ENCODE measurements at places on chromosomes 5 and 9. TPM values are rescaled to one million over a fixed set of nuclear protein-coding genes. Genes with fewer than 3 reads are reported as not detected.

DNA sequence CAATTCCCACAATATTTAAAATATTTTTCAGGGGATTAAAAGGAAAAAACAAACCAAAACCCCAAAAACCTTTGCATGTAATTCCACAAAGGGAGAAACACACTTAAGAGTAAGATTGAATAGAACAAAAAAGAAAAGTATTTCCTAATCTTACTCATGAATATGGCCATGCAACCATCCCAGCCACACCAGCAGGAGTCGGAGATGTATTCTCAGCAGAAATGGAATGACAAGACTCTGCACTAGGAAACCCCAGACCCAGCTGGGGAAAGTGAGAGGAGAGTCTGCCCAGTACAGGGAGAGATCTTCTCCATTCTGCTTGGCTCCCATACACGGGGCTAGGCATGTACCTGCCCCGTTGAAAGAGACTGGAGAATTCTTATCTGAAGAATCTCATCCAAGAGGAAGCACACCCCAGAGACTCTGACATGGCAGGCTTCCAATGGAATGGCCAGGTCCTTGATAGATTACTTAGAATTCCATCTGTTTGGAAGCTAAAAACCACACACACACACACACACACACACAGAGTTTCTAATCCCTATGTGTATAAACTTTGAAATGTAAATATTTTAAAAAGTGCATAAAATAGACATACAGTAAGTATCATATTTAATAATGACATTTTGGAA, 118.8 kb downstream of the GADD45G start:
- DNase-seq = no peak

- no peak for DNase-seq
Observed at GRCh38 chr5:102927007-102927406, 171.9 kb downstream of the PAM start.

DNA sequence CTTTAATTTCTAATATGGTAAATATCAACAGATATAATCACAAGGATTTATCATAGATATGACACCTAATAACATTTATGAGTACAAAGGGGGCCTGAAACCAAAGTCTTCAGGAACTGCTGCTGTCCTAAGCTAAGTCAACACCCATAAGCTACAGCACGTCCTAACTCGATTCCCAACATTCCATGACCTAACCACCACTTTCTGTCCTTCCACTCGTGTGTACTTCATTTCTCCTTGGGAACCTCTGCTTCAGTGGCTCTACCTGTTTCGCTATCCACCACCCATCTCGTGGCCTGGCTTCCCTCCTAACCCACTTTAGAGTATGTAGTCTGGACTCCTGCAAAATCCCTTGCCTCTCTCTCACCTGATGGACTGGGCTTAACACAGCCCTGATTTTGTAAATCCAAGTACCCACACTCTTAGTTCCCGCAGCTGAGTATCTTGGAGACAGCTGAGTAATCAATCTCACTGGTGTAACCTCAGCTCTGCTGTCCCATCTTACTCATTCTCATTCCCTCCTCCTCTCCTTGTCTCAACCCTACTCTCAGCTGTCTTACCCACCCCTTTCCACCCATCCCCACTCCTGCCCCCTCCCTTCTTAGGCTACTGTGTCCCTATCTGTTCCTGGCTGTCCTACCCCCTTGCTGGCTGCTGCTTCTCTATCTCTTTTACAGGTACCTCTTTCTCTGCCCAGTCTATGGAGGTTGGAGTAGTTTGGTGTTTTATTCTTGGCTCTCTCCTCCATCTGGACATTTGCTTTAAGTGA, 101.8 kb downstream of the MAST4 start:
- DNase-seq = no peak

DNA sequence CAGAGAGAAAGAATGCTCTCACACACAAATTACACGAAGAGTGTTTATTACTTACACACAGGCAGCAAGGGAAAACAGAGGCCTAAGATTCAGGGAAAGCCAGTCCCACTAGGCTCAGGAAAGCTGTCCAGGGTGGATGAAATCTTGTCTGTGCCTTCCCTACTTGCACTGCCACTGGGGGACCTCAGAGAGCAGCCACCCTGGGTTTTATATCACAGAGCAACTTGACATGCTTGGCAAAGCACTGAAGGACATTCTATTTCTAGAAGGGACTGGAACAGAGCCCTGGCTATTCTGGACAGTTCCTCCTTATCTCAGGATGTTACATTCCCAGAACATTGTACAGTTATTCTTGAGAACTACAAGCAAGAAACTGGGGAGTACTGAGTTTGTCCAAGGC, 7.5 kb upstream of the PRSS3 start:
- DNase-seq = no peak

DNA sequence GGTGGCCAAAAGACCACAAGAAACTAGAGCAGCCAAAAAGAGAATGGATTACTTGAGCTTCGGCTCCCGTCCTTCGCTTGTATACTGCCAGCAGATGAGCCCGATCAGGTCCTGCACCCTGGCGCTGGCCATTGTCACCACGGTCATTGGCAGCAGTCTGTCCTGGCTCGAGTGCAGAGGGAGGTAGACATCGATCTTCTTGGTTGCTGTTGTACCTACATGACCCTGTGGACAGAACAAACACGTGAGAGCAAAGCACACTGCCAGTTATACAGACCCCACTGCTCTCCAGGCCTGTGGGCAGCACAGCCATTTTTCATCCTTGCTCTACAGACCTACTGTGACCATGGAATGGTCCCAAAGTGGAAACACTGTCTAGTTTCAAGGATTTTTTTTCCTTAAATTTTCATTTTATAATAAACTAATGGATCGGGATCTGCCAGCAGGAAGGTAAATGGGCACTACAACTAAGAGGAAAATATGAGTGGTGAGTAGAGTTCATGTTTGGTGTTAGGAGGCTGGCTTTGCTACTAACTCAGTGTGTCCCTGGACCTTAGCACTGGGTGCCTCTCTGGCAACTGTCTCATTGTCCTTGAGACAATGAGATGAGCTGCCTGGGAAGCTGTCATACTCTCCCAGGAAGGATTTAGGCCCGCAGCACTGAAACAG, 121.4 kb downstream of the MAPKAP1 start:
- no peak for DNase-seq

DNA sequence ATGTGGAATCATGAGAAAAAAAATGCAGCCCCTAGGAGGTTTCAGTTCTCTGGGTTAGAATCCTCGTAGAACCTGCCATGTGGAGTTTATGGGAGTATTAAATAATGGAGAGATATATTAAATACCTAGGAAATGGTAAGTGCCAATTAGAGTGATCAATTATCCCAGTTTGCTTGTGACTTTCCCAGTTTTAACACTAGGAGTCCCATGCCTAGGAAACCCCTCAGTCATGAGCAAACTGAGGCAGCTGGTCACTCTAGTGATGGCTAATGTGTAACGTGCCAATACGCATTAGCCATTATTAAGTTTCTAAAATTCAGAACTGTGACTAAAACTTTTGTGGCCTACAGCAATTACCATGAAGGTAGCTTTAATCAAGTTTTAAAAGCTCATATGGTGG, 720.6 kb downstream of the TAF11L14 start:
- DNase-seq = no peak

DNA sequence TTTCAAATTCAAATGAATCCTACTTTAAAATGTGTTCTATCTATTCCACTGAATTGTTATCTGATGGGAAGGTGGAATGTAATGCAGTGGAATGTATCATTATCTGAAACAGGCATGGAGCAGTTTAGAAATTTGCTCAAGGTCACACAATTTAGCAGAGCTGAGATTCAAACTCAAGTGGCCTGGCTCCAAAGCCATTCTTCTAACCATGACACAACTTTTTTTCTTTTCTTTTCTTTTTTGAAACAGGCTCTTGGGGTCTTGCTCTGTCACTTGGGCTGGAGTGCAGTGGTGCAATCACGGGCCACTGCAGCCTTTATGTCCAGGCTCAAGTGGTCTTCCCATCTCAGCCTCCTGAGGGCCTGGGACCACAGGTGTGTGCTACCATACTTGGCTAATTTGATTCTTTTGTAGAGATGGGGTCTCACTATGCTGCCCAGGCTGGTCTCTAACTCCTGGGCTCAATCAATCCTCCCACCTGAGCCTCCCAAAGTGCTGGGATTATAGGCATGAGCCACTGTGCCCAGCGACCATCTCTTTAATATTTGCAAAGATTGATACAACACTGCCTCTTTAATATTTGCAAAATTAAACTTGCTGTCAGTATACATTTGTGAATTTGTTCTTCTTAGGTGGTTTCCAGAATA, 50.0 kb downstream of the CAST start:
- no peak for DNase-seq

DNA sequence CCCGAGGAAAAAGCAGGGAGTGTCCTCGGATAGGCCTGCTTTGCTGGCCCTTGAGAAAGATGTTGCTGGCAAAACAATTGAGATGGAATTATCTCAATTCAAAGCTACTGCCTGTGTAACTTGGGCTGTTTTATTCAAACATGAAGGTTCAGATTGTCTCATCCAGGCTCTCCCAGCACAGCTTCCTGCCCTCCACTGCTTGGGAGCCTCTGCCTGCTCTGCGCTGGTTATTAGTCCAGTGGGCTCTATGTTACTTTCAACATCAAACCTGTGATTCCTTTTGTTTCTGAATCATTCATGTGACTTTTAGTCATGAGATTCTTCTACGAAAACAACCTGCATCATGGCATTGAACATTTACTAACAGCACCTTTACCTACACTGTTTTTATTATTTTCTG, 123.2 kb downstream of the SNCAIP start:
- no peak for DNase-seq

GRCh38 chr5:159581502-159582249, 251.4 kb upstream of the IL12B start:
- no peak for DNase-seq

- DNase-seq = no peak
Observed at GRCh38 chr5:176614805-176615478, 5.0 kb upstream of the GPRIN1 start.

GRCh38 chr5:53430618-53431252, 49.7 kb upstream of the FST start:
- peak; percentile 71 for DNase-seq

HACD4 gene
- 1.1 TPM for total RNA-seq

DNA sequence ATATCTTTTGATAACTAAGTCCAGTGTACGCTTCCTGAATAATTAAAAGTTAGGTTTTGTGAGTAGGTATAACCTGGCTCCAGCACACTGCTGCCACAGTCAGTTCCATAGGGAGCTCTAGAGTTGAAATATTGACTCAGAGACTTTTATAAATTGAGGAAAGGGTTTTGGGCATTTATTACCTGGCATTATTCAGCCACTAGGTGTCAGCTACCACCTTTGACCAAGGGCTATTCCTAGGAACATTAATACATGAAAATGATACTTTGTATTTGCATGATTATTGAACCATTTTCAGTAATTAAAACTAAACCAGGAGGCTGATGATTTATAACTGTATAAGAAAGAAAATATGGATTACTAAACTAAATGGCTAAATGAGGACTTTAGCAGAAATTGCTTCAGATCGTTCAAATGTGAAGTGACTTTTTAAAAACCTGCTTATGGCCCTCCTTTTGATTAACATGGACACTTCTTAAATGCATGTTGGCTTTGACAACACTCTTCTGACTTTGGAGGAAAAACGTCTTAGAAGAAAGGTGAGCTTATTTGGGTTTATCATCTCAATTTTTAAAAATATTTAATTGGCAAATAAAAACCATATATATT, 83.0 kb downstream of the SMC2 start:
- DNase-seq = peak; percentile 45

DNA sequence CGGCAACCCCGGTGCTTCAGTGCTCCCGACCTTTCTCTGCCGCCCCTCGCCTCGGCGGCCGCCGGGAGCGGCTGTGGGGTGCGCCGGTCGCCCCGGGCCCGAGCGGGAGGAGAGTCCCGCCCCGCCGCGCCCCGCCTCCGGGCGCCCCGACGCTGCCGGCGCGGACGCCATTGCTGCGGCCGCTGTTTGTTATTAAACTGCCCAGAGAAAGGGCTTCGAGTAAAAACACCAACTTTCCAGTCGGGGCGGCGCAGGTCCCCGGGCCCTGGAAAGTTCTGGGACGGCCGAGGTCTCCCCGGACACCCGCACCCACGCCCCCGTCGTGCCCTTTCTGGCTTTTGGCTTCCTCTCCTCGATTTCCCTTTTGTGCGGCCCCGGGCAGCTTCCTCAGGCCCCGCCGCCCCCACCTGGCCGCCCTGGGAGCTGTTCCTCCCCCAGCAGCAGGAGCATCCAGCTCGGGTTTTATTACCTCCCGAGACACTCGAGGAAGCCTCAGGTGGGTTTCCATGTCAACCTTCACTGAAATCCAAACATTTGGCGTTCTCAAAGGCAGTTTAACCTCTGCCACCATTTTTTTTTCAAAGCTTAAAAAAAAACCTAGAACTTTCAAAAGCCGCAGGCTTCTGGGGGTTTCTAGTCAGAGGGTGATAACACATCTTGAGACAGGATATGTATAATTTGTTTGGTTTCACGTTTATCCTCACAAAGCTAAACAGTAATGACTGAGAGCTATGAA, 334.4 kb downstream of the CWC27 start:
- DNase-seq = peak; percentile 30

DNA sequence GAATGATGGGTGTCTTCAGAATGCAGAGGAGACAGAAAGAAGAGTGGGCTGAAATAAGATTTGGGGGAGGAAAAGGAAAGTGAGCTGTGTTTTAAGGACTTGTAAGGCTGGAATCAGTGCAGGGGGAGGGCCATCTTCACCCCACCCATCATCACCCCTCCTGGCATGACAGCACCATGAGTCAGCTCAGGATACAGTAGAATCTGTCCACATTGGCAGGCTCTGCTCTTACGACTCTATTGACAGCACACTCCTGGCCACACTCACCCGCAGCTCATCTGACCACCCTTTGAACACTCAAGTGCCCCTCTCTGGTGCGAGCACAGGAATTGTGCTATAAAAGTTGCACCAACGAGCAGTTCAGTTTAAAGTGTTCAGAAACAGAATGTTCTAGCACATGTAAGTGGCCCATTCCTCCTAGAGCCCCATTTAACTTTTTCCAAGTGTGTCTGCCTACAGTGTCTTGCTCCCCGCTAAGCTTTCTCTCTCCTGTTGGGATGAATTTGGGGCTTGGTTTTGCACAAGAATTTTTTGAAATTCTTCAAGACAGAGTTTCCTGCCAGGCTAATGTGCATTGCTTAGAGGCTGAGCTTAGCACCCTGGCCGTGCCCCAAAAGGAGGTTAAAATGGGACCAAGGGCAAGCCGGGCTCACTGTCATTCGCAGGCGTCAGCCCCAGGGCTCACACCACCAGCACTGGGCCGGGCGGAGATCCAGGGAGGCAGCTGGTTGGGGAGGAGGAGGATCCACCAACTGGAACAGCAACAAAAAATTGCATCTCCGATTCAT, 12.0 kb downstream of the ADRA1B start:
- no peak for DNase-seq

DNA sequence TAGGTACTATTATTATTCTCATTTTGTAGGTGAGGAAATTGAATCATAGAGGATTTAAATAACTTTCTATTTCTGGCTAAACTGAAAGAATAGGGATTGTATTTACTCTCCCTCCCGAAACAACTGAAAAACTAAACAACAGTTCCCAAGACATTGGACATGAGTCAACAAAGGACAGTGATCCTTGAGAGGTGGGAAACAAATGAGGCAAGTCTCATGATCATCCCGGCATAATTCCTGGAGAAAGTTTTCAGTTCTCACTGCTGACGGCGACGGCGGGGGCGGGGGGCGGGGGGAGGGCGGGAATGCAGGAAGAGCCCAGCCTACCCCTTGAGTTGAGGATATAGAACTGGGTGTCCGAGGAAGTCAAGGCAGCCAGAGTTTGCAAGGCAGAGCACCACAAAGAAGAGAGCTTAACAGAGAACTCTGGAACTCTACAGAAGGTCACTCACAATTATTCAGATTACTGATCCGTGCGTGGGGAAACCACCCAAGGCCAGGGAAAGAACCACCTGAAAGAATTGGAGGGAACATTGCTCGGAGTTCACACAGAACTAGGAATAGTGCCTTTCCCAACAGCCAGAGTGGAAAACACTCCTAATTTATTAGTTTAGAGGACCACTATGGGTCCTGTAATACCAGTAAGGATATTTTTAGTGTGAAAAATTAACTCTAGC, 27.4 kb upstream of the WHRN start:
- peak; percentile 74 for DNase-seq
